WTC11 (cell line): ENCODE measurements at places on chromosomes 7 and 10.

DNA sequence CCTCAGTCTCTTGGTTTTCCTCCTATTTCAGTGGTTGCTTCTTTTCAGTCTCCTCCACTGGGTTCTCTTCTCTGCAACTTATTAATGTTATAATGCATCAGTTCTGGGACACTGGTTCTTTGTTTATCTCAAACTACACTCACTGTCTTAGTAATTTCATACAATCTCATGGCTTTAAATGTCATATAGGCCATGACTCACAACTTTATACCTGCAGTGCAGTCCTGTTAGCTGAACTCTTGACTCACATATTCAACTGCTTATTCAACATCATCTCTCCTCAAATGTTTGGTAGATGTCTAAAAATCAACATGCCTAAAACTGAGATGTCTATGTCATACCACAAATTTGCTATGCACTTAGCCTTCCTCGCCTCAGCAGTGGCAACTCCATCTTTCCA, 101.2 kb upstream of the PALS2 start:
- DNase-seq = no peak

GRCh38 chr7:150787321-150788281, 12.6 kb downstream of the TMEM176B start:
- DNase-seq = no peak

- DNase-seq = no peak
Observed at GRCh38 chr10:100038561-100039071, 28.9 kb upstream of the DNMBP start.

- no peak for DNase-seq
Observed at GRCh38 chr7:130362251-130362816, 17.7 kb downstream of the CPA5 start.

- DNase-seq = no peak
Observed at GRCh38 chr7:74452748-74453321, 871 bp upstream of the GTF2IRD1 start.

DNA sequence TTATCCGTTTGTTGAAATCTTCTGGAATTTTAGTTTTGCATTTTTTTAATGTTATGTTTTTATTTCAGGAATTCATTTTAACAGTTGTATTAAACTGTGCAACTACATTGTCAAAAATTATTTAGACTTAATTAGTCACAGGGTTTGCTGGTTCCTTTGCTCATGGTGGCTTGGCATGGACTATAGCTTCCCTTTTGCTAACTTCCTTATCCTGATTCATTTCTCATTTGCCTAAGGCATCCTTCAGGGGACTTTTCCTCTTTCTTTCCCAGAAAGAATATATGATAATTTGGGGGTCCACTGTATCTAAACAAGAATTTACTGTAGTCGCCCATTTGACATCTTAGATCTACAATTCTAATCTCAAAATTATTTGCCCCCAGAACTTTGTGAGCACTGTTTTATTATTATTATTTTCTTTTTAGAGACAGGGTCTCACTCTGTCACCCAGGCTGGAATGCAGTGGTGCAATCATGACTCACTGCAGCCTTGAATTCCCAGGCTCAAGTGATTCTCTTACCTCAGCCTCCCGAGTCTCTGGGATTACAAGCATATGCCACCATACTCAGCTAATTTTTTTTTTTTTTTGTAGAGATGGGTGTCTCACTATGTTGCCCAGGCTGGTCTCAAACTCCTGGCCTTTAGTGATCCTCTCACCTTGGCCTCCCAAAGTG, 13.9 kb downstream of the FIGNL1 start:
- no peak for DNase-seq

- DNase-seq = no peak
Observed at GRCh38 chr7:115548756-115549155, 481.8 kb downstream of the TFEC start.

DNA sequence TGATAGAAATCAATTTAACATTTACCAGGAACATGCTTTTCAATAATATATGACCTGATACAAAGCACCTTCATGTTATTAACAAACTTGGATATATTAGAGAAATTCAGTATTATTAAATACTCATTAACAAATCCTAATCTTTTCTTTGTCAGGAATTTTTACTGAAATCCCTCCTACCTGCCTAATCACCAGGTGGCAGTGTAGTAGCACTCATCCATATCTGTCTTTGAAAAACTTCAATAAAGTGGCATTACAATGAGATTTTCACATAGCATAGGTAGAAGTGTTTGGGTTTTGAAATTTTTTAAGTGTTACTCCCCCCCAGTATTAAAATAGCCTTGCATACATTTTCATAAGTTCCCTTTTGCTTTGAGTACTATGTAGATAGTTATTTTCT, 1246.6 kb upstream of the LRRN3 start:
- DNase-seq = no peak

- no peak for DNase-seq
Observed at GRCh38 chr7:1695800-1696454, 25.9 kb downstream of the ELFN1 start.

GRCh38 chr7:120402801-120403200, 129.8 kb downstream of the KCND2 start:
- no peak for DNase-seq

GRCh38 chr7:150322114-150322832, 882 bp upstream of the LRRC61 start:
- no peak for DNase-seq

DNA sequence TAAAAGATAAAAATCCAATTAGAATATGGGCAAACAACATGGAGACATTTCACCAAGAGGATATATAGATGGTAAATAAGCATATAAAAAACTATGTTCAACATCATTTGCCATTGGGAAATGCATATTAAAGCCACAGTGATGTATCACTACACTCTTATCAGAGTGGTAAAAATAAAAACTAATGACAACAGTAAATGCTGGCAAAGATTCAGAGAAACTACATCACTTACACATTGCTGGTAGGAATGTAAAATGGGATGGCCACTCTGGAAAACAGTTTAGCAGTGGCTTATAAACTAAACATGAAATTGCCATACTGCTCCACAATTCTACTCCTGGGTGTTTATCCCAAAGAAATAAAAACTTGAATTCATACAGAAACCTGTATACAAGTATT, 59.2 kb downstream of the CROT start:
- no peak for DNase-seq

GRCh38 chr7:22731766-22732165, 4.8 kb downstream of the IL6 start:
- no peak for DNase-seq

- DNase-seq = no peak
Observed at GRCh38 chr7:130741331-130741995, 7.5 kb upstream of the KLF14 start.

DNA sequence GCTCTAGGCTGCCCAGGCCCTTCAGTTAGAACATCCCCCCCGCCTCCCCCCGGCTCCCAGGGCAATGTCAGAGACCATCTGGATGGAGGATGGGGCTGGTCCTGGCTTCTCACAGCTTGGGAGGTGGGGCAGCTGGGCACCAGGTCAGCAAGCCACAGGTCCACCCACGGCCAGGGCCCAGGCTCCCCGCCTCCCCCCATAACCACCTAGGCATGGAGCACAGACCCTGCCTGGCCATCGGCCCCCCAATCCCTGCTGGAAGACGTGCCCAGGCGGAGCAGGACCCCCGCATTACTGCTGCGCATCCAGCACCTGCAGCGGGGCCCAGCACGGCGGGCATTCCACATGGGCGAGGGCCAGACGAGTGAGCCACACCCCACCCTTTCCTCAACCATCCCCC, 169.6 kb downstream of the ELFN1 start:
- DNase-seq = peak; percentile 8

DNA sequence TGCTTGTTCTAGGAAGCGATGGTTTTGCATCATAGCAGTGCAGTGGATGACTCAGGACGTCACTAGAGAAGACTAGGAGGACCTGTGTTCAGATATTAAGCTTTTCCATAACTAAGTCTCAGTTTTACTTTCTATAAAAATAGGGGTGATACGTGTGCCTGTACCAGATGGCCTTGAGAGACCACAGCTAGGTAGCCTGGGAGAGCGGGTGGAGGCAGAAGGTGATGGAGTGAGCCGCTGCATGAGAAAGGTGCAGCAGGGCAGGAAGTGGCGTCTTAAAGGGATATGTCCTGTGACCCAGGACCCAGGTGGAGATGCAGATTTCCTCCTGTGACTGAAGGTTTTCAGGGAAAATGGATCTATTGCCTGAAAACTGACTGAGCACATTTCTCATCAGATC, 304.9 kb downstream of the CDC14C start:
- no peak for DNase-seq

DNA sequence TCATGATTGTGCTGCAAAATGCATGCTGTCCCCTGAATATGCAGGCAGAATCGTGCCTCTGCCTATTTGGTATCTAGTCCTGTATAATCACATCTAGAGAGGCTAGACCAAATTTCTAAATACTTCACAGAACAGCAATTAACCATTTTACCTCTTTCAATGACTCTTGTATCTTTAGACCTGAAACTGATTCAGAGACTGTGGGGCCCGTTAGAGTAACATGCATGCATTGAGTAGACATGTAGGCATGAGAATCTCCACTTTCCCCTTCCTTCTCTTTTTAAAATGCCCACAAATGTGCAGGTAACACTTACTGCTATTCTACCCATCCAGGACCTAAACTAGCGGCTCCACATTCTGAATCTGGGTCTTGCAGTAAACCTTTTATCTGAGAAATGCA, 8.8 kb downstream of the ZNF92 start:
- DNase-seq = no peak

- DNase-seq = no peak
Observed at GRCh38 chr7:108511939-108512338, 14.0 kb downstream of the PNPLA8 start.

DNA sequence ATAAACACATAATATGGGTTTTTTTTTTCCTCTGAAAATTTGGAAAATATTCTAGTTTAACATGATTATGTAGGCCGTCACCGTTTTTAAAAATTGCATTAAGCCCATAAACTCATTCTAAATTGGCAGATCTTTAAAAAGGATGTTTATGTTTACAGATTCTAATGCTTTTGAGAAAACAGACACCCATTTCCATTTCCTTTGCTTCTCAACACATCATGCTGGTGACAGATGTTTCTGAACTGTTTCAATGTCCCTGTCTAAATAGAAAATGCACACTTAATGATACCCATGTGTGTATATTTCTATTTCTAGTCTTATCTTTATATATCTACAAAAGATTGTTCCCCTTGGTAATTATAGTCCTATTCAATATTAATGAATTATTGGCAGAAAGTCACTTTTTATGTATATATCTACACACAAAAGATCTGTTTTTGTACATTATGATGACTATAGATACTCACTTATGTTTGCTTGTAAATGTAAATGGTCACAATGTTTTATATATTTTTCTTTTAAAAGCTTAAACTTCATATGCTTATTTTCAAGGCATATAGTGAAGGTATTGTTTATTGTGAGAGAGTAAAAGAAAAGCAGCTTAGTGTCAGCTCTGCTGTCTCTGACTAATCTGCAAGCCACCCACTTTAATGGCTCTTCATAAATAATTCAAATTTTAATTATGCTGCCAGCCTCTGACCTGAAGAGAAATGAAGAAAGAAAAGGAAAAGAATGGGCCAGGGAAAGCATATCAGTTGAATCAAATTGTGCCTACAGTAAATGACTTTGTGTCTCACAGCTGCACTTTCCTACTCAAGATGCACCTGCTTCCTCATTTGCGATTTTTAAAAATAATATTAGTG, 179.4 kb downstream of the CACNA2D1 start:
- DNase-seq = no peak

GRCh38 chr10:64732372-64732957, 1211.3 kb downstream of the REEP3 start:
- no peak for DNase-seq

GRCh38 chr10:31146491-31147209, 115.0 kb upstream of the ZNF438 start:
- no peak for DNase-seq

- DNase-seq = no peak
Observed at GRCh38 chr10:79021331-79021907, 47.3 kb upstream of the ZMIZ1 start.

GRCh38 chr10:95289003-95289920, 1.5 kb downstream of the PDLIM1 start:
- DNase-seq = peak; percentile 39

GRCh38 chr7:45574669-45575500, 717 bp downstream of the ADCY1 start:
- DNase-seq = peak; percentile 61

- DNase-seq = no peak
Observed at GRCh38 chr7:30549931-30550493, 44.7 kb upstream of the GARS1 start.

- peak; percentile 71 for DNase-seq
Observed at GRCh38 chr7:121329191-121330052, 622 bp downstream of the WNT16 start.

DNA sequence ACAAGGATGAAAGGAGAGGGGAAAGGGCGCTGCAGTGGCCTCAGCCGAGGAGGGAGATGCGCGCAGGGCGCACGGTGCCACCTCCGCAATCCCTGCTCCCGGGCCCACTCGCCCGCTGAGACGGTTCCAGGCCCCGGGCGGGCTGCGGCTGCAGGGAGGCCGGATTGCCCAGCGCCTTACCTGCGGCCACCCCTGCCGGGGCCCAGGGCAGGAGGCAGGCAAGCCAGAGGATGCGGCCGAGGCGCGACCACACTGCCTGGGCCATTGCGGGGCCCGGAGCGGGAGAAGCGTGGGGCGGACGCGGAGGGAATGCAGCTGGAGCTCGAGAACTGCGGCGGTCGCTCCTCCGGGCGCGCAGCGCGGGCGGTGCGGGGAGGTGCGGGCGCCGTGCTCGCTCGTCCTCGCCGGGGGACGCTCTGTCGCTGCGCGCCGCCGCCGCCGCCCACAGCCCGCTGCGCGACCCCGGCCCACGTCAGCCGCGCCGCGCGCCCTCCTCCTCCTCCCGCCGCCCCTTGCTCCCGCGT, at the start of gene TMEM130:
TSS of gene TMEM130 (minus strand) at position 418 of the 524 bp plus-strand sequence. CDS start at position 265, 153 bp downstream.
- DNase-seq = peak; percentile 32

GRCh38 chr7:137342828-137343261, 688 bp downstream of the PTN start:
- no peak for DNase-seq

DNA sequence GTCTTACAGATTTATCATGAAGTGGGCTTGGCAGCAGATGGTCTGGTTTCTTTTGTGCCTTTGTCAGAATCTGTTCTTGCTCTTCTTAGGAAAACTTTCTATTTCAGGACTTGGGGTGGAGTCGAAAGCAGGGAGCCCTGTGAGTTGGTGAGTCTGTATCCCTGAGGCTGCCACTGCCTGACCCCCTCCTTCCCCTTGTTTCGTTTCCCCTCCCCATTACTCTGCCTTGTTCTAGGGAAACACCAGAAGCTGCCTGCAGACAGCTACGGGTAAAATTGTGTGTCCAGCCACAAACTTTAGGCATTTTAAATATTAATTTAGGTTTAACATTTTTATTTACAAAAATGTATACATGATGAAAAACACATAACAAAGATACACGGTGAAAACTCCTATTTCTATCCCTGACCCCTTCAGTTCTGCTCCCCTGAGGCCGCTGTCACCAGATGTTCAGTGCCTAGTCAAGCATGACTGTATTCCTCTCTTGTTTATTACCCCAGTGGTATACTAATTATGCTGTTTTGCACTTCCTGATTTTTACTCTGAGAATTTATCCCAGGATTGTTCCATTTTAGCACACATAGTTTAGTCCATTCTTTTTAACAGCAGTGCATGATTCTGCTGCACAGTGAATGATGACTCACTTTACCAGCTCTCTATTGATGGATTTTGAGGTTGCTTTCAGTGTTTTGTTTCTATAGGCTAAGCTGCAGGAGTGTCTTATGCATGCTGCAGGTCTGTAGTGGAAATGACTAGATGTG, 9.1 kb downstream of the TSPAN14 start:
- DNase-seq = no peak
